ENCODE measurements at places on chromosomes 7 and 10. TPM values are rescaled to one million over a fixed set of nuclear protein-coding genes. Genes with fewer than 3 reads are reported as not detected.

SFTPA1 gene
- total RNA-seq = not detected

INHBA gene
- 67.4 TPM for total RNA-seq

MMP21 gene
- not detected for total RNA-seq

PPP1R3C gene
- total RNA-seq = 201 TPM

FAM24B gene
- 2.2 TPM for total RNA-seq
